ENCODE measurements at places on chromosomes 13 and 19.

- DNase-seq: no peak
Measured at GRCh38 chr13:20402881-20403280, 122.8 kb downstream of the CRYL1 start.

- no peak for DNase-seq
Measured at GRCh38 chr13:23979361-23980159, 82.3 kb upstream of the C1QTNF9B start.

GRCh38 chr13:106681536-106681935 is 113.6 kb upstream of the ARGLU1 start:
- DNase-seq: no peak

DNA sequence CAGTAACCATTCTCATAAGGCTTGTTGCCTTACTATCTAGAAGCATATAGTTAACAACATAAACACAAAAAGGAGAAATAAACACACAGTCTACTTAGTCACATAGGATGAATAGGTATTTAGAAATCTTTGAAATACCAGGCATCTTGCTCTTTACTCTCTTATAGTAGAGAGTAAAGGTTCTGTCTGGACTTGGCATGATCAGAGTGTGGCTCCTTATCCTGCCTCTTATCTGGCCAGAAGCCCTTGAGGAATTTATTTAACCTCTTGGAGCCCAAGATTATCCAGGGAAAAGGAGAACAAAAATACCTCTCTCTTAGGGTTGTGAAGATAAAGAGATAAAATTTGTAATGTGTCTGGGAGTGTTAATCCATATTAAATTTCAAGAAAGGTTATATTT is 100.2 kb upstream of the MBNL2 start:
- no peak for DNase-seq

GRCh38 chr13:60611523-60611922 is 214.5 kb downstream of the TDRD3 start:
- no peak for DNase-seq

DNA sequence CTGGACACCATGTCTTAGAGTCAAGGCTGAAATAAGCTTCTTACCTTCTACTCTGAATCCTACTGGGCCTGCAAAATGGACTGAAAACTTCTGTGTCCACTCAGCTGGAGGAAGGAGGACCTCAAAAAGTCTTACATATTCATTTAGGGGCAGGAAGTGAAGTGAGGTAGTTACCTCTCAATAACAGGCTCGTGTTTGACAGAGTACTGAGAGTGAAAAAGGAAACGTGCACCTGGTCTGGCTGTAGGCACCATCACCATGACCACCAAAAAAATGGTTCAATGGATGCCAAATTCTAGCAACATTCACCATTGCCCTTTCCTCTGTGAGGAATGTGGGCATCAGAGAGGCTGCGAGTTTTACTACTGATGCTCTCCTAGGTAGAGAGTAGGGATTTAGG is 176.2 kb downstream of the RFC3 start:
- no peak for DNase-seq

GRCh38 chr13:112870737-112871287 is 98.2 kb upstream of the MCF2L start:
- DNase-seq: no peak

- no peak for DNase-seq
Measured at GRCh38 chr19:21532904-21533303, 27.5 kb downstream of the ZNF429 start.

Measured in stimulated activated CD4-positive, alpha-beta T cell treated with anti-CD3 and anti-CD28 coated beads, TNF-alpha, amount 100 ng/mL, for 1 hour (primary cell).